MCF 10A (cell line): ENCODE measurements at places on chromosomes 16 and 17. TPM values are rescaled to one million over a fixed set of nuclear protein-coding genes. Genes with fewer than 3 reads are reported as not detected.
A peak's percentile ranks its signal among the peaks of the same experiment; 100 is the strongest.

GRCh38 chr17:40106760-40107521 is 6.6 kb upstream of the NR1D1 start:
- H3K27ac ChIP-seq, result peak overlapping the region; percentile 79
- H3K4me1 ChIP-seq, result peaks cover 33% of the 10 kb centered on the region
- no peak for DNase-seq
- H3K36me3 ChIP-seq, result no peaks in the 10 kb centered on the region

DNA sequence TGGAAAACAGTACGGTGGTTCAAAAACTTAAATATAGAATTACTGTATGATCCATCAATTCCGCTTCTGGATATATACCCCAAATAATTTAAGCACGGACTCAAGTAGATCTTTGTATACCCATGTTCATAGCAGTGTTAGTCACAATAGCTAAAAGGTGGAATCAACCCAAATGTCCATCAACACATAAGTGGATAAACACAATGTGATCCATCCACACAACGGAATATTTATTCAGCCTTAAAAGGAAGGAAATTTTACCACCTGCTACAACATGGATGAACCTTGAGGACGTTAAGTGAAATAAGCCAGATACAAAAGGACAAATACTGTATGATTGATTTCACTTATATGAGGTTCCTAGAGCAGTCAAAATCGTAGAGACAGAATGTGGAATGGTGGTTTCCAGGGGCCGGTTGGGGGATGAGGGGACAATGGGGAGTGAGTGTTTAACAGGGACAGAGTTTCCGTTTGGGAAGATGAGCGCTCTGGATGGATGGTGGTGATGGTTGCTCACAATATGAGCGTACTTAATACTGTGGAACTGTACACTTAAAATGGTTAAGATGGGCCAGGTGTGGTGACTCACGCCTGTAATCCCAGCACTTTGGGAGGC is 5.4 kb upstream of the RNF222 start:
- no peak overlapping the region for H3K4me3 ChIP-seq
- H3K27ac ChIP-seq, result no peak overlapping the region
- DNase-seq, result no peak
- H3K4me1 ChIP-seq, result peaks cover under 1% of the 10 kb centered on the region
- peaks cover 13% of the 10 kb centered on the region for H3K27me3 ChIP-seq

DNA sequence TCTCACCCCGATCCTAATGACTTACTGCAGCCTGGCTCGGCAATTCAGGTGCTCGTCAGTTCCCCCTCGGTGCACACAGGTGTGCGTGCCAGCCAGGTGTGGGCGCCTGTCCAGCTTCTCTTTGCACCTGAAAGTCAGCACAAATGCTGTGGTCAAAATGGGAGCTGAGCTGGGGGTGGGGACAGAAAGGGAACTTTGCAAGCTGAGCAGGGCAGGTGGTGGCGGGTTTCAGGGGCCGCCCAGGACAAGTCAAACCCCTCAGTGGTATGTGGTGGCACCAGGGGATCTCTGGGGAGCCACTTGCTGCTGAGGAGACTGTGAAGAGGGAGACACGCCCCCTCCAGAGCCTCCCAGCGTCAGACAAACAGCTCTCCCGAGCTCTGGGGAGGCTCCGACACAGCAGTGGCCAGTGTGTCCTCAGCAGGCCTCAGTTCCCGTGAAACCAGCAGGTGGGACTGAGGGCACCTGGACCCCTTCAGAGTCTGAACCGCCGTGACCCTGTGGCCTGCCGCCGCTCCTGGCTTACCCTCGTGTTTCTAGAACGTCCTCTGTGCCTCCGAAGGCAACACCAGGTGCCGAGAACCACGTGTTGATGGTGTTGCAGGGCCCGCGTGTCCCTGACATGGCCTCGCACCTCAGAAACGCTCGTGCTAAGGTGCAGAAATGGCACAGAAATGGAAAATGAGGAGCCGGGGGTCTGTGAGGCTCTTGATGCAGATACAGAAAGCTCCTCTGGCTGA is 233.5 kb upstream of the TNRC6C start:
- no peak overlapping the region for H3K27ac ChIP-seq
- DNase-seq, result no peak
- peaks cover 64% of the 10 kb centered on the region for H3K27me3 ChIP-seq

DNA sequence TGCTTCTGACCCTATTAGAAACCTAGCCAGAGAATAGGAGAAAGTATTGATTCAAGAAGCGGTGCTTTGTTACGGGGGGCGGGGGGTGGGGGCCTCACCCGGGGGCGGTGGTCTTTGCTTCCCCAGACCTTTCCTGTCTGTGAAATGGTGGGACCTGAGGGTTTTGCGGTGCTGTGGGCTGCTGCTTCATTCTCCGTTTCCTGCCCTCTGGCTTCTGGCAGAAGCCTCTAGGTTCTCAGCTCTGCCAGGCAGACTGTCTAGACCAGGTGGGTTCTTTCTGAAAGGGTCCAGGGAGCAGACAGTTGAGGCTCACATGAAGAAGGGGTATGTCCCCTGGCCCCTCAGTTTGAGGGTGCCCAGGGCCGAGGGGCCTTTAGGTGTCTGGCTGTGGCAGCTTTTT is 14.0 kb downstream of the GSE1 start:
- DNase-seq, result no peak
- no peaks in the 10 kb centered on the region for H3K4me1 ChIP-seq
- peaks cover 12% of the 10 kb centered on the region for H3K36me3 ChIP-seq
- H3K4me3 ChIP-seq, result no peak overlapping the region
- H3K27ac ChIP-seq, result no peak overlapping the region

DNA sequence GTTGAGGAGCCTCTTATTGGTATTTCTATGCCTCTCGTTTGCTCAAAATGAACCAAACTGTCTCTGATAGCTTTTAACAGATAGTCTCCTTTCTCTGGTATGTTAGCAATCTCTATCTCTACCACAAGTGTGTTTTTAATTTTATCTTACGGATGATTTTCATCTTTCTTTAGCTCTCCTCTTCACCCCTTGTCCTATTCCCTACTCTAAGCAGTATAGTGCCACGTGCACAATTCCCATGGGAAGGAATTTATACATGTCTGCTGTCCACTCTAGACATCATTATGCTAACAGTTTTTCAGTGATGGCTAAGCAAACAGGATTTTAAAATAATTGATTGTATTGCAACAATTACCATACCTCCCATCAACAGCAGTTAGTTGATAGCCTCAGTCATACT is 177.3 kb downstream of the CYB561 start:
- H3K27me3 ChIP-seq, result no peaks in the 10 kb centered on the region
- H3K4me1 ChIP-seq, result peaks cover 6% of the 10 kb centered on the region
- H3K36me3 ChIP-seq, result peaks cover 9% of the 10 kb centered on the region
- no peak overlapping the region for H3K4me3 ChIP-seq
- DNase-seq, result no peak

DNA sequence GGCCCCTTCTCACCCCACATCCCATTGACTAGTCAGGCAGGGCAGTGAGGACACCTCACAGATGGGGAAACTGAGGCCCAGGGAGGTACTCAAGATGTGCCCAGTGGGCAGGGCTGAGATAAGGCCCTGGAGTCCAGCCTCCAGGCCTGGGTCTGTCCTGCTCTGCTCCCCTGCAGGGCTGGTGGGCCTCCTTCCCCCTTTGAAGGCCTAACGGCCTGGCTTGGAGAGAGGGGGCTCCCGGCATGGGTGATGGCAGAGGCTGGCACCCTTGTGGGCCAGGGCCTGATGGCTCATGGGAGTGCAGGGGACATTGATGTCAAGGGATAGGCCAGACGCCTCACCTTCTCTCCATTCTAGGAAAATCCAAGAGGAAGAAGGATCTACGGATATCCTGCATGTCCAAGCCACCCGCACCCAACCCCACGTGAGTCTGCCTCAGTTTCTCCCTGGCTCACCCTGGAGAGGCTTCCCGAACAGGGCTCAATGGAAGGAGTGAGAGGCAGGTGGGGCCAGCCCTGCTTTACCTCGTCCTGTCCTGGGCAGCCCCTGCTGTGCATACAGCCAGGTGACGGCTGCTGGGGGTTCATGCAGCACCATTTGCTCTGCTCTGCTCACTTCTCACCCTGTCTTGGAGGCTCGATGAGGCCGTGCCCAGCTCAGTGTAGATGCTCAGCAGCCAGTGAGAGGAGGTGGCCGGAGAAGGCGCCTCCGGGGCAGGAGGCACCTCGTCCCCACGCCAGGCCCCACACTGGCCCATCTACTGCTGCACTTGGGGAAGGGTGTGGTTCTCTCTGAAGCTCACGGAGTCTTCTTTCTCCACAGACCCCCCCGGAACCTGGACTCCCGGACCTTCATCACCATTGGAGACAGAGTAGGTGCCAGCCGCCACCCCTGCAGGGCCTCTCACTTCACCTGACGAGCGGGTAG is 13.8 kb downstream of the MAP2K3 start:
- DNase-seq, result no peak
- no peaks in the 10 kb centered on the region for H3K27me3 ChIP-seq
- peaks cover 6% of the 10 kb centered on the region for H3K4me1 ChIP-seq
- H3K36me3 ChIP-seq, result peaks cover 47% of the 10 kb centered on the region

DNA sequence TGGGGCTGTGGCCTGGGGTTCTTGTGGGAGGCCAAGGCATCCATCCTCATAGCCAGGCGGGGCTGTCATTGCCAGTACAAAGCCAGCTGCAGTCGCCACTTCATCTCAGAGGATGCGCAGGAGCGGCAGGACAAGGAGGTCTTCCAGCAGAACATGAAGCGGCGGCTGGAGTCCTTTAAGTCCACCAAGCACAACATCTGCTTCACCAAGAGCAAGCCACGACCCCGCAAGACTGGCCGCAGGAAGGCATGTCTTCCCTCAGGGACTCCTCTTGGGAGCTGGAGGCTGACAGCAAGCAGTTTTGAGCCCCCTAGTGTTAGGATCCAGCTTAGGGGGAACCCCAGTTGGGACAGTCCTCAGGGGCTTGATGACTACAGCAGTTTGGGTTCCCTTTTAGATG is 15.1 kb upstream of the PLEKHG4 start:
- H3K27ac ChIP-seq, result no peak overlapping the region
- H3K36me3 ChIP-seq, result no peaks in the 10 kb centered on the region
- peaks cover 19% of the 10 kb centered on the region for H3K27me3 ChIP-seq
- no peak overlapping the region for H3K4me3 ChIP-seq
- DNase-seq, result no peak
- H3K4me1 ChIP-seq, result no peaks in the 10 kb centered on the region

GRCh38 chr16:49547448-49547847 is 173.8 kb downstream of the C16orf78 start:
- no peak for DNase-seq
- H3K4me1 ChIP-seq, result peaks cover 6% of the 10 kb centered on the region
- H3K27me3 ChIP-seq, result peaks cover 70% of the 10 kb centered on the region
- H3K27ac ChIP-seq, result no peak overlapping the region

DNA sequence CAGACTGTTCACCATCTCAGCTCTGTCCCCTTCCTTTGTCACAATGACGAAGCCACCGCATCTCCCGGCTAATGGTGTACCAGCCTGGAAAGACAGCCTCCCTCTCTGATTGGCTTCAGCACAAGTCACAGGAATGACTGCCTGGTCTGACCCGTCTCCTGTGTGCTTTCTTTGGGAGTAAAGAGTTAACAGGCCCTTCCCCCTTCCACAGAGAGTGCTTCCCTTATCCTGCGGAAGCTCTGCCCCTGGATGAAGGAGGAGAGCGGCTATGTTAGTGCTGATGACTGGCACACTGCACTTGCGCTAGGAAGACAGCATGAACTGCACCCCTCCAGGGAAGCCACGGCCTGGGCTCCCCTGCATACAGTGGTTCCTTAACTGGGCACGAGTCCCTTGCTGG is 11.3 kb downstream of the USB1 start:
- no peaks in the 10 kb centered on the region for H3K4me1 ChIP-seq
- no peaks in the 10 kb centered on the region for H3K27me3 ChIP-seq
- peaks cover 44% of the 10 kb centered on the region for H3K36me3 ChIP-seq
- no peak for DNase-seq
- no peak overlapping the region for H3K4me3 ChIP-seq

- DNase-seq, result no peak
- H3K4me1 ChIP-seq, result no peaks in the 10 kb centered on the region
- no peak overlapping the region for H3K4me3 ChIP-seq
- H3K36me3 ChIP-seq, result no peaks in the 10 kb centered on the region
- no peaks in the 10 kb centered on the region for H3K27me3 ChIP-seq
These were observed 81.2 kb downstream of the PGS1 start for GRCh38 chr17:78459696-78460095.

GRCh38 chr17:75317671-75318070 is 28.4 kb upstream of the SLC25A19 start:
- H3K27ac ChIP-seq, result peak overlapping the region; percentile 35
- DNase-seq, result no peak
- peaks cover 50% of the 10 kb centered on the region for H3K36me3 ChIP-seq
- no peak overlapping the region for H3K4me3 ChIP-seq

- no peaks in the 10 kb centered on the region for H3K27me3 ChIP-seq
- DNase-seq, result no peak
- peaks cover 67% of the 10 kb centered on the region for H3K36me3 ChIP-seq
- H3K4me1 ChIP-seq, result no peaks in the 10 kb centered on the region
- no peak overlapping the region for H3K4me3 ChIP-seq
- H3K27ac ChIP-seq, result no peak overlapping the region
These were observed 64.8 kb downstream of the SEC14L1 start for GRCh38 chr17:77205396-77206125.

The ITGB4 gene
- 727 and 1,054 TPM in 2 replicates for total RNA-seq

The CHRNB1 gene
- 3.3 and 7.8 TPM in 2 replicates for total RNA-seq

The CACNG5 gene
- not detected in 2 replicates for total RNA-seq

The SLFN13 gene
- 1.7 and 2.1 TPM in 2 replicates for total RNA-seq

The DNAI2 gene
- total RNA-seq, result not detected in 2 replicates

The KRTAP2-4 gene
- total RNA-seq, result not detected in 2 replicates

The ACSM2A gene
- not detected in 2 replicates for total RNA-seq
